ENCODE measurements at places on chromosomes 13 and 19. TPM values are rescaled to one million over a fixed set of nuclear protein-coding genes. Genes with fewer than 3 reads are reported as not detected.

The UPK1A gene
- not detected for total RNA-seq

DNA sequence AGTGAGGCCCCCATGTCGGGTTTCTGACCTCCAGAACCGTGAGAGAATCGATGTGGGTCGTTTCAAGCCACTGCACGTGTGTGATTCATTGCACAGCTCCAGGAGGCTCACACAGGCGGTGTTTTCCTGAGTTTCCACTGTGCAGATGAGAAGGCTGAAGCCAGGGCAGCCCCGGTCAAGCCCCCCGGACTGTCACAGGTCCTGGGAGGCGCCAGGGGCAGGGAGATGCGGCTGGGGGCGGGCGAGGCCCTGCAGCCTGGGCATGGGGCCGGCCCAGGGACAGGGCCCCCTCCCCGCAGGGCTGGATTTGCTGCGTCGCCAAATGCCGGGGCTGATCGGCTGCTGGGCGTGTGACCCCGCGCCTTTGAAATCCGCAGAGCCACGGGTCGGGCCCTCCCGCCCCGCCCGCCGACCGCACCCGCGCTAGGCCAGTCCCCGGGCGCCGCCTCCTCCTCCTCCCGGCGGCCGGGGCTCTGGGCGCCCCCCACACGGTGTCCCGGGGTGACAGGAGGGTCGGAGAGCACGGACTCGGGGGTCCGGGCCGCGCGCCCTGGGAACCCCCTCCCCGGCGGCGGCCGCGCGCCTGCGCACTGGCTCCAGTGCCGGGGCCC lies 9.9 kb upstream of the MKNK2 start:
- DNase-seq: peak; percentile 90

DNA sequence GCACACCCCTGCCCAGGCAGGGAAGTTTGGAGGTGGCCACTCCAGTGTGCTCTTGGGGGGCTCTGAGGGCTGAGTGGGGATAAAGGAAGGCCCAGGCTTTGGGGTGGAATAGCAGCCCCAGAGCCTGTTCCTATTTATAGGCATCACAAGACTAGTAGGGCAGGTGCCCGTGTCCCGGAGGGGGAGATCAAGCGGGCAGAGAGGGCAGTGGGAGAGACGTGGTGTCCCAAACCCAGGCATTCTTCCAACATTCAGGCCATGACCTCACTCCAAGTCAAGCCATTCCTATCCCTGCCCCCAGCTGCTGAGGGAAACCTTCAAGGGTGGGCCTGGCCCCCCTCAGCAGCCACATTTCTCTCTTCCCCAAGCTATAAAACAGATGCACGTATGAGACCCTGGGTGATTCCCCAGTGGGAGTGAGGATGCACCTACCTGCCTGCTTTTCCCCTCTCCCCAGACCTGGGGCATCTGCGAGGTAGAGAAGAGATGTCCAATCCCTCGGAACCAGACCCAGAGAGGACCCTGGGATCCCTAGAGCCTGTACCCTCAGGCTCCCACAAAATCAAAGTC lies 3.9 kb downstream of the WIZ start:
- DNase-seq: peak; percentile 86

DNA sequence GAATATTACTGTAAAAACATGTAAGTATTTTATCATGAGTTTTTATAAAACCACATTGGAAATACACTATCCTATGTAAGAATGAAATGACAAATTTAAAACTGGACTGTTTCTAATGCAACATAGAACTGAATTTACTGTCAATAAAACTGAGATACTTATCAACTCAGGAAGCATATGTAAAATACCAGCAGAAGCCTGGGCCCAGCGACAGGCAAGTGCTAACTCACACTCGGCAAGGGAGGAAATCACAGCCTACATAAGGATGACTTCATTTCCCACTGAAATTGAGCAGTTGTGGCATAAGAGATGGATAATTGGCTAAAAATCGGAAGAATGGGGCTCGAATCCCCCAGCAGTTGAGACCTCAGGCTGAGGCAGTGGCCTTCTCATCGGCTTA lies 12.1 kb downstream of the PROZ start:
- no peak for DNase-seq

The ZNF230 gene
- total RNA-seq: 2.5 TPM

- DNase-seq: no peak
Observed at GRCh38 chr19:18684642-18684993, 1.1 kb downstream of the CRTC1 start.

DNA sequence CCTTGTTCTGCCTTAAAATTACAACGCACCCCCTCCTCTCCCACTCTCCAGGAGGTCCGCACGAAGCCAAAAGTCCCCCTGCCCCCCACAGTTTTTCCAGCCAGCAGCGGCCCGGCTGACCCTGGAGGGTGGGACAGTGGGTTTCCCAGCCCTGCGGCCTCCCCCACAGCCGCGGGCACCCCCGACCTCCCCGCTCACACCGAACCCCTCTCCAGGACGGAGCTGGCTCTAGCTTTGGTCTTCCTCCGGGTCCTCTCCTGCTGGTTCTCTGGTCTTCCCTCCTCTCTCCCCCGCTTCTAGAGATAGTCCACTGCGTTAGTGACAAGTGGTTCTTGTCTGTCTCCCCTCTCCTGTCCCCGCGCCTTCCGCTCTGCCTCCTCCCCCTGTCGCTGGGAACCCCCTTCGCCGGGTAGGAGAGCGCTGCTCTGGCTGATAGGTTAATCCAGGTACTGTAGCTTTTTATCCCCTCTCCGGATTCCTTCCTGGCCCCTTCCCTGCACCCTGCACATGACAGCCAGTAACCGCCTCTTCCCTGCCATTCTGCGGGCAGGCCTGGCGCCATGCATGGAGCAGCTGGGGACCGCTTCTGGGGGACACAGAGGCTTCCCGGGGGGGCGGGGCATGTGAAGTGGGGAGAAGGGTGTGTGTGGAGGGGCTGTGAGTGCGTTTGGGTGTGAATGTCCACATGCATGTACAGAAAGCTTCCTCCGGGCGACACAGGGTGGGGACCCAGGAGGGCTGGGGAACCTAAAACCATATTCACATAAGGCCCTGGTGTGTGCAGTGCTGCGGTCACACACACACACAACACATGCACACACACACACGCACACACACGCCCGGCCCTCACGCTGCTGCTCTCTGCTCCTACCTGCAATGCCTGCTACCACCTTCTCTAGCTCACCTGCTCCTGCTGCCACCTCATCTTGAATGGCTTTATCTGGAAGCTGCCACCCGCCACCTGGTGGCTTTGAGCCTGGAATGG lies 17.2 kb downstream of the PRR36 start:
- DNase-seq: no peak

- DNase-seq: no peak
Observed at GRCh38 chr13:33742321-33742720, 75.6 kb upstream of the RFC3 start.

DNA sequence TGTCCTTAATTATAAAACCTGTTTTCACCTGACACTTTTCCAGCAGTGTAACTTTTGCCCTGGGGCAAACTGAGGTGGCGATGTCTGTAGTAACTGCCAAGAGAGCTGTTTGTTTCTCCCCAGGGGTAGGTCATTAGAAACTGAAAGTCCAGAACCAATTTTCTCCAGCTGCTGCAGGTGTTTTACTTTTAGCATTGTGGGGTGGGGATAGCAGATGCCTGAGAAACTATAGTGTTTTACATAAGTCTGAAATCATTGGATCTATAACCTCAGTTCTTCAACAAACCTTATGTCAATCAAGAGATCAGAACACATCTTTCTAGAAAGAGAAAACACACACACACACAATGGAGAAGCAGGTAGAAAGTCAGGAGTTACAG lies 92.7 kb downstream of the LHFPL6 start:
- no peak for DNase-seq

The HNRNPL gene
- total RNA-seq: 165 TPM

DNA sequence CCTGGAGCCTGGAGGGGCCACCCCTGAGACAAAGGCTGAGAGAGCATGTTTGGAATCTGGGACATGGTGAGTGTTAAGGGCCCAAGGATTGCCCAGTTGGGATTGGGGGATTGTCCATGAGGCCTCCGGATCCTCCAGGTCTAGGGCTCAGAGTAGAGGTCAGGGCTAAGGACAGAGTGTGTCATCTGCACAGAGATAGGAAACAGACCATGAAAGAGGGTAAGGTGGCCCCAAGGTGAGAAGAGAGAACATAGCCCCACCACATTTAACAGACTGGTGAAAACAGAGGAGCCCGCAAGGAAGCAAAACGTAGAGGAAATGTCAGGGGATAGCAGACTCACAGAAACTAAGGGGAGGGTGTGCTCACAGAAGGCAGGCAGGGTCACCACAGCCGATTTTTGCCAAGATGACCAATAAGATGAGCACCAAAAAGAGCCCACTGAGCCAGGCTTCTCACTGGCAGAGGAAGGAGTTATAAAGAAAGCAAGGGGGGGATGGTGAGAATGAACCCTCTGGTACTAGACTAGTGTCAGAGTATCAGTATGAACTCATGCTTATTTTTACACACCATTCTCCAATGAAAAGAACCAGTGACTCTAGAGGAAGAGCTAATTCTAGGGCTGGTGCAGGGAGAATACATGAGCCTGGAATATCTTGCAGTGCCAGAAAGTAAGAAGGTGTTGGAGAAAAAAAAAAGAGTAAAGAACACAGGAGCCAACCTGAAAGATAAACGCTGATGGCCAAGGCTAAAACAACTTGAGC lies 17.5 kb downstream of the DYRK1B start:
- no peak for DNase-seq

GRCh38 chr13:108895220-108895704 lies 265.9 kb downstream of the MYO16 start:
- DNase-seq: no peak

DNA sequence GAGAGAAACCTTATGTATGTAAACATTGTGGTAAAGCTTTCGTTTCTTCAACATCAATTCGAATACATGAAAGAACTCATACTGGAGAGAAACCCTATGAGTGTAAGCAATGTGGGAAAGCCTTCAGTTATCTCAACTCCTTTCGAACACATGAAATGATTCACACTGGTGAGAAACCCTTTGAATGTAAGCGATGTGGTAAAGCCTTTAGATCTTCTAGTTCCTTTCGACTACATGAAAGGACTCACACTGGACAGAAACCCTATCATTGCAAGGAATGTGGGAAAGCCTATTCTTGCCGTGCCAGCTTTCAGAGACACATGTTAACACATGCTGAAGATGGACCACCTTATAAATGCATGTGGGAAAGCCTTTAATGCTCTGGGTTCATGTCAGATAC lies 24.7 kb downstream of the ZNF136 start:
- no peak for DNase-seq

The RPS5 gene
- total RNA-seq: 450 TPM

The OR7C1 gene
- total RNA-seq: not detected

The CAPN12 gene
- total RNA-seq: 0.36 TPM

DNA sequence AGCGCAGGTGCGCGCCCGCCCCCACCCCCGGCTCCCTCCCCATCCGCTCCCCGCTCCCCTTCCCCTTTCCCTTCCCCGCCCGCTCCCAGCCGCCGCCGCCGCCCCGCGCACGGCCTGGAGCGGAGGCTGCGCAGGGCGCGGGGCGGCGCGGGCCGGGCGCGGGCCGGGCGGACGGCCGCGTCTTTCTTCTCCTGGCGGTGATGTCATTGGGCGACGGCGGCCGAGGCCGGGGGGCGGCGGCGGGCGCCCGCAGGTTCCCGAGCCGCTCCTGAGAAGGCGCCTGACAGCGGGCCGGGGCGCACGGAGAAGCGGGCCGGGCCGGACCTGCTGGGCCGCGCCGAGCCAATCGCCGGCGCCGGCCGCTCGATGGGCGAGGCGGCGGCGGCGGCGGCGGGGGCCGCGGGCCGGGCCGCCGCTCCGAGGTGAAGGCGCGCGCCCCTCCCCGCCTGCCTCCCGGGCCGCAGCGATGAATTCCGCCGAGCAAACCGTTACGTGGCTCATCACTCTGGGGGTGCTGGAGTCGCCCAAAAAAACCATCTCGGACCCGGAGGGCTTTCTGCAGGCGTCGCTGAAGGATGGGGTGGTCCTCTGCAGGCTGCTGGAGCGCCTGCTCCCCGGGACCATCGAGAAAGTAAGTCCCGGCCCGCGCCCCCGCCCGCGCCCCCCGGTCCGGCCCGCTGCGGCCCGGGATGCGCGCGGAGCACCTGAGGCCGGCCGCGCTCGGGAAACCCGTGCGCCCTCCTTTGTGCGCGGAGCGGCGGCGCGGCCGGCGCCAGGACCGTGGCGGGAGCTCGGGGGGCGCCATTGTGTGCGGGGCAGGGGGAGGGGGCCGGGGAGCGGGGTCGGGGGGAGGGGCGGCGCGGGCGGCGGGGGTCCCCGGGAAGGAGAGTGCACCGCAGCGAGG lies at the start of gene ARHGEF7:
Gene ARHGEF7 (plus strand): TSS at position 250 of the 904 bp plus-strand sequence. CDS start 217 bp downstream, at position 467.
- no peak for DNase-seq

DNA sequence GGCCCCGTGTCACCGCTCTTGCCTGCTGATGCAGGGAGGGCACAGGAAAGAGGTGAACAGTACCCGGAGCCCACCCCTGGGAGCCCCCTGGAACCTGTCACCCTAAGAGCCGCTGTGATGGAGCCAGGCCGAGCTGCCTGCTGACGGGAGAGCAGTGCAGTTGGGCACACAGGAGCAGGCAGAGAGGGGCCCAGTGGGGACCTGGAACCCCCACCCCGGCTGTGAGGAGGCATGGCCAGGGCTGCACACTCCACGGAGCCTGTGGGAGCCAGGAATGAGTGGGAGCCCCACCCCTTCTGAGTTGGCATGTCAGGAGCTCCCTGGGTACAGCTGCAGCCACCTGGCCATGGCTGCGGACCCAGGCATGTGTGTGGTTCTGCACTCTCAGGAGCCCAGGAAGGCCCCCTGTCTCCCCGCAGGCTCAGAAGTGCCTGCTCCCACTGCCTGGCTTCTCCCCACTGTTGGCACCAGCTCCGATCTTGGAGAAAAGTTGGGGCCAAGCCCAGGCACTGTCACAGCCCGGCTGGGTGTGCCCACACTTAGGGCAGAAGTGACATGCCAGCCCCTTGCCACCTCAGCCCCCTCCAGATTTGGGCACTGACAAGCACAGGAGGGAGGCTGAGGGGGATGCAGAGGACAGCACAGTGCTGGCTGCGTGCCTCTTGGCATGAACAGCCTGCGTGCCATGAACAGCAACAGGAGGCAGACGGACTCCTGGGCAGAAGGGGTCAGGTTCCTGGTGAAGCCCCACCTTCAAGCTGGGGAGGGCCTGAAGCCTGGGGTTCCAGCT lies 6.3 kb downstream of the CFAP97D2 start:
- peak; percentile 68 for DNase-seq

GRCh38 chr19:5152767-5153532 lies 184.0 kb downstream of the KDM4B start:
- DNase-seq: no peak

The EGLN2 gene
- total RNA-seq: 50.5 TPM

- DNase-seq: no peak
Observed at GRCh38 chr19:50562329-50562728, 5.9 kb downstream of the LRRC4B start.

GRCh38 chr13:95456815-95457214 lies 95.7 kb upstream of the CLDN10 start:
- DNase-seq: no peak

- DNase-seq: no peak
Observed at GRCh38 chr13:48411841-48412531, 927 bp downstream of the LPAR6 start.

The SLITRK1 gene
- not detected for total RNA-seq

GRCh38 chr19:2805261-2805900 lies 14.3 kb upstream of the ZNF554 start:
- peak; percentile 20 for DNase-seq

GRCh38 chr19:40588926-40589569 lies 12.1 kb upstream of the LTBP4 start:
- no peak for DNase-seq

Measured in heart left ventricle (tissue), 16 donors.